ENCODE measurements at places on chromosomes 13 and 19. TPM values are rescaled to one million over a fixed set of nuclear protein-coding genes. Genes with fewer than 3 reads are reported as not detected.

GRCh38 chr13:49587311-49587847, 2.0 kb upstream of the RCBTB1 start:
- DNase-seq = no peak

- no peak for DNase-seq
These were observed 1660.4 kb upstream of the MIR17HG start for GRCh38 chr13:89687066-89687465.

DNA sequence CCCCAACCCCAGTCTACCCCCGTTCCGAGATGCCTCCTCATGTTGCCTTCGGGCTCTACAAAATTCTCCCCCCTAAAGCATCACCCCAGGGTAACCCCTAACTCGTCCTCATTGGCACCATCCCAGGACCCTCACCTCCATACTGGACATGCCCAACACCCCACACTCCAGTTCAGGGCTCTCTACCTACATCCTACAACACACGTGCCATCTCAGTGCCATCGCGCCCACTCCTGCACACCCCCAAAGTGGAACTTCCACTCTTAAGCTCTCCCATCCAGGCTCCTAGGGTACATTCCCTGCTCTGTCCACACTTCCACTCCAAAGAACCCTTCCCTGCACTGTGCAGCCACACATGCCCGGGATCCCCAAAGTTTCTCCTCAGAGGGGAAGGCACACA, 827 bp upstream of the FKRP start:
- no peak for DNase-seq

DNA sequence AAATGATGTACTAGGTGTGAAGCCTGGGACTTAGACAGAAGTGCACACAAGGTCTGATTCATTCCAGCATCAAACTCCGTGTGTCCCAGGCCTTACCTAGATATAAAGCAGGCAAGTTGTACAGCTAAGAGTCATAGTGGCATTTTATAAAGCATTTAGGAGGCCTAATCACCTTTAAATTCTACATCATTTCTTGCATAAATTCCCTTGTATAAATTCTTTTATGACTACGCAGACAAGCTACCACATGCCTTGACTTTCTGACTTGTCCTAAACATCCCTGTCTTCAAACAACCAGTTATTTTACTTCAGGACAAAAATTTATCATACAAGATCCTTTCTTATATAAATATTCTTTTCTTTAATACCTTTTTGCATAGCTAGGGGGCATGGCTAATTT, 22.5 kb downstream of the TMEM255B start:
- no peak for DNase-seq

DNA sequence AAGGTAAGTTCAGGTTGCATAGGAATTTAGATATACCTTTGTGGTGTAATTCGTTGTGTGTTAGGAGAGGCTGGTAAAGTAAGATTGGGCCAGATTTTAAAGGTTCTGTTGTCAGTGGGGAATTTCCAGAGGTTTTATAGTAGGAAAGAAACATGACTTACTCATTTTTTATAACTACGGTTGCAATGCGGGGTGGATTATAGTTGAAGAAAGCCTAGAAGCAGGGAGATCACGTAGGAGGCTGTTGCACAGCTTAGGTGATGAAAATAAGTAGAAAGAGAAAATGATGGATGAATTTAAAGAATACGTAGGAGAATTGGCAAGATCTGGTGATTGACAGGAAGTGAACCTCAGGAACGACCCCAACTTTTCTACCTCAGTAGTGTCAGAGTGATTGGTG, 61.1 kb downstream of the PIBF1 start:
- no peak for DNase-seq

- DNase-seq = no peak
These were observed 2.7 kb downstream of the CYP4F12 start for GRCh38 chr19:15675560-15675959.

DNA sequence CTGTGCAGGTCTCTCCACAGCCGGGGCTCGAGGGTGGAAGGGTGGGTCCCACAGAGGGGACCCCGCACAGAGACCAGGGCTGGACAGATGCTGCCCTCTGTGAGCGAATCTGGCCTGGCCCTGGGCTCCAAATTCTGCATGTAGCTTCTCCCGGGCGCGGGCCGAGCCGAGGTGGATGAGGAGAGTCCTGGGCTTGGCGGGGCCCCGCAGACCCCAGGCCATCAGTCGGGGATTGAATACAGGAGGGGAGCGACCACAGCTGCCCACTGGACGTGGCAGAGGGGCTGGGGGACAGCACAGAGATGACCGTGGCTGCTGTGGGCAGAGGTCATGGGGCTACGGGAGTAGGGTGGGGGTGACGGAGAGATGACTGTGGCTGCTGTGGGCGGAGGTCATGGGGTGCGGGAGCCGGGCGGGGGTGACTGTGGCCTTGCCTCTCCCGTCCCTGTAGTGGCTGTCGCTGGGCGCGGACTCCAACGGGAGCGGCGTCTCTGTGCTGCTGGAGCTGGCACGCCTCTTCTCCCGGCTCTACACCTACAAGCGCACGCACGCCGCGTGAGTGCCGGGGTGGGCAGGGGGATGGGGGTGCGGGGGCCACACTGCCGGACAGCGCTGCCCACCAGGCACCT, 15.5 kb downstream of the NCLN start:
- no peak for DNase-seq

The CRX gene
- total RNA-seq = not detected

GRCh38 chr13:101846249-101846648, 393.8 kb downstream of the ITGBL1 start:
- no peak for DNase-seq

DNA sequence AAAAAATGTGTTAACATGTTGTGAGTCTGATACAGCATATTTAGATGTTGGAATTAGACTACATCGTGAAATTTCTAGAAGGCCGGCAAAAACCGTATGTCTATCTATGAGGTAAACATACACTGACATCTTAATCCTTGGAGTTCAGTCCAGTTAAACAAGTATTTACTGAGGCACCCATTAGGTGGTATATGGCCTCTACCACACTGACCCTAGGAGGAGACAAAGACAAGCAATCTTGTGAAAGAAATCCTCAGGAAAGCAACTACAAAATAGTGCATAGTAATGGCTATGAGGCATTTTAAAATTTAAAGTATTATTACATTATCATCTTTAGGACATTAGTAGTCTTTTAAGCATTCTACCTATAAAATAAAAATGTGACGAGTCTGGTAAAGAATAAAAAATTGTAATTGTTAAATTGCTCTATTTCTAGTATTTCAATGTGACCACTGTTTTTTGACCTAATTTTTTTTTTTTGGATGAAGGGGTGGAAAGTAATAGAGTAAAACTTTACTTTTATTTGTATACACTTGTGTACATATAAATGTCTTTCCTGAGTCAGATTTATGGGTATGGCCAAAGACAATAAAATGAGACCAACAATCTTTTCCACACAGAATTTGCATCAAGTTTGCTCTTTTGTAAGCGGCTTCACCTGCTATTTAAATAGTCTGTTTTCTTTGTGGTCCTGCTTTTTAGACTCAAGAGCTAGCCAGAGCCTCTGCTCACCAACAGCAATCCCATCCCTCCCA, 50.5 kb downstream of the KATNAL1 start:
- DNase-seq = no peak

DNA sequence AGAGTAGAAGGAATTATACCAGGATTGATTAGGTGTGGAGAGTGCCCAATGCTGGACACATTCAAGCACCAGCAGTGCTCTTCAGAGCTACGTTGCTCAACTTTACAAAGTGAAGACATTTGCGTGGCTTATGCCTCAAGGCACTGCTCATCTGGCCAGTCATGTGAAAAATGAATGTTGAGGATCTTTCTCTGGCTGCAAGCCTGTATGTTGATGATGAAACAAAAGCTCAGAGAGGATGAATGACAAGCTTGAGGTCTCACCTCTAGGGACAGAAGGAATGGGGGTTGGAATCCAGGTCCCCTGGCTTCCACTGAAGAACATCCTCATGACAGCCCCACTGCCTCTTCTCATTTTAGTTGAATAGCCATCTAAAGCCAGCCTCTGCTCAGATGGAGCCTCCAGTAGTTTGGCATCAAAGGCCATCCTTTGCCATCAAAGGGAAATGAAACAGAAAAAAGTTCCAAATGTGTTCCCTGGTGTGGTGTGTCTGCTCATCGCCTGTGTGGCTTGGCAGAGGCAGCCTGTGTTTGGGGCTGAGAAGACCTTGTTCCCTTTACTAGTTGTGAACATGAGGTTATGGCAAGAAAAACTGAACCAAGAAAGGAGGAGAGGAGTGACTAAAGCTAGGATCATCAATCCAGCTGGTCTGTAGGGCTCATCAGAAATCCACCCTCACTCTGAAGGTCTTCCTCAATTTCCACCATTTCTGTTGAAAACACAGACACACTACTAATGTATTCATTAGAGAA, 114.0 kb upstream of the KL start:
- no peak for DNase-seq

DNA sequence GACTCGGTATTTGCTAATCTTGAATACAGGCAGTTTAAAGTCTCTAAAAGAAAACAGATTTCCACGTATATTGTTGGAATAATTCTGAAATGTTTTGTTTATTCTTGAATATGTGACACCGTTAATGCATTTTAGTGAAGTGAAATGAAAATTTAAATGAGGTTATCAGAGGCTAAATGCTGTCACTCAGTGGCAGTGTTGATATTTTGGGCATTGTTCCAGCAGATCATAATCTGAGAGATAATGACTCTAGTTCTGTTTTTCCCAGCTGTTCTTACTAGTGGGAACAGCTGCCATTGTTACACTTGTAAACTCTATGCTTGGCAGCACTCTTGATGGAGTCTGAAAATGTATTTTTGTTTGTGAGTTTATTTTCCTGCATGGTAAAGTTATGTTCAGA, 365.6 kb upstream of the SLC10A2 start:
- DNase-seq = no peak

The TGFBR3L gene
- 0.89 TPM for total RNA-seq

GRCh38 chr19:13031917-13032623, 36.8 kb downstream of the NFIX start:
- DNase-seq = no peak

The SLC10A2 gene
- not detected for total RNA-seq

The SHC2 gene
- total RNA-seq = 4.4 TPM
